ENCODE measurements at places on chromosomes 5 and 9. TPM values are rescaled to one million over a fixed set of nuclear protein-coding genes. Genes with fewer than 3 reads are reported as not detected.

KLF4 gene
- 34.7 TPM for total RNA-seq

OR13J1 gene
- not detected for total RNA-seq

CDC20B gene
- total RNA-seq = not detected

GABBR2 gene
- 0.88 TPM for total RNA-seq

SLC31A1 gene
- 45.2 TPM for total RNA-seq

CORO2A gene
- total RNA-seq = 0.72 TPM

DCAF12 gene
- total RNA-seq = 21.4 TPM

CER1 gene
- total RNA-seq = not detected

PCDHA1 gene
- total RNA-seq = not detected

NEUROG1 gene
- not detected for total RNA-seq

UNC13B gene
- 24.8 TPM for total RNA-seq

GRCh38 chr5:3075309-3075708 lies 323.8 kb upstream of the IRX2 start:
- no peaks in the 10 kb centered on the region for H3K27me3 ChIP-seq
- H3K36me3 ChIP-seq = no peaks in the 10 kb centered on the region
- H3K4me1 ChIP-seq = no peaks in the 10 kb centered on the region
- no peak overlapping the region for H3K27ac ChIP-seq
- H3K4me3 ChIP-seq = no peak overlapping the region

- H3K4me1 ChIP-seq = peaks cover 57% of the 10 kb centered on the region
- no peaks in the 10 kb centered on the region for H3K36me3 ChIP-seq
- H3K27me3 ChIP-seq = no peaks in the 10 kb centered on the region
- H3K27ac ChIP-seq = peak overlapping the region; percentile 56
- DNase-seq = no peak
These were observed 4.5 kb downstream of the SNX30 start for GRCh38 chr9:112755016-112755427.

DNA sequence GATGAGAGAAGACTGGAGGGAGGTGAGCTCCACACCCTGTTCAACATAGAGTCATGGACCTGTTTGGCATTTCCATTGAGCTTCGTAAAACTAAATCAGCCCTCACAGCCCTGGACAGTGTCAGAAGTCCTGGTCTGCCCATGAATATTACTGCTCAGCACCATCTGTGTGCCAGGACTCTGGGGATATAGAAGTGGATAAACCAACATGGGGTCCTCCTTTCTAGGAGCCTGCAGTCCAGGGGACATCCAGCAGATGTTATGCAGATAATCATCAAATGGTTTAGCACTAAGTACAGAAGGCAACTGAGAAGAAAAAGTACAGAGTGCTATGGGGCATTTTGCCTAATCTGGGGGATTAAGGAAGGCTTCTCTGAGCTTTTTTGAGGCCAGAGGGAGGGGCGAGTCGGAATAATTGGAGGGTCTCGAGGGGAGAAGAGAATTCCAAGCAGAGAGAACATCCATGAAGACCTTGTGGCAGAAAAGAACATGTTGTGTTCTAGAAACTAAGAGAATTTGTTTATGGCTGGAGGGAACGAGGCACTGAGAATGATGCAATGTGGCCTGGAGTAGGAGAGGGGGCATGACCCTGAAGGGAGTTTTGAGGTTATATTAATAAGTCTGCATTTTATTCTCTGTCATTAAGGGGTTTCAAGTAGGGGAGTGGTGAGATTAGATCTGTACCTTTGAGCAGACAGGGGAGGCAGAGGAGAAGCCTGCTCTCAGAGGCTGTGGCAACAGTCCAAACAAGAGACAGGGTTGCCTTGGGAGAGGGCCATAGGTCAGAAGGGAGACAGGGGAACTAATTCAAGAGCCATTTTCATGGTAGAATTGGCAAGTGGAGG lies 63.5 kb upstream of the SLC2A8 start:
- H3K4me3 ChIP-seq = no peak overlapping the region
- H3K4me1 ChIP-seq = peaks cover 21% of the 10 kb centered on the region
- no peak for DNase-seq
- H3K27me3 ChIP-seq = peaks cover 4% of the 10 kb centered on the region

- no peak overlapping the region for H3K27ac ChIP-seq
- no peaks in the 10 kb centered on the region for H3K4me1 ChIP-seq
- peak; percentile 46 for DNase-seq
- H3K27me3 ChIP-seq = no peaks in the 10 kb centered on the region
- H3K36me3 ChIP-seq = no peaks in the 10 kb centered on the region
- no peak overlapping the region for H3K4me3 ChIP-seq
These were observed 57.0 kb downstream of the SECISBP2 start for GRCh38 chr9:89375191-89375760.

DNA sequence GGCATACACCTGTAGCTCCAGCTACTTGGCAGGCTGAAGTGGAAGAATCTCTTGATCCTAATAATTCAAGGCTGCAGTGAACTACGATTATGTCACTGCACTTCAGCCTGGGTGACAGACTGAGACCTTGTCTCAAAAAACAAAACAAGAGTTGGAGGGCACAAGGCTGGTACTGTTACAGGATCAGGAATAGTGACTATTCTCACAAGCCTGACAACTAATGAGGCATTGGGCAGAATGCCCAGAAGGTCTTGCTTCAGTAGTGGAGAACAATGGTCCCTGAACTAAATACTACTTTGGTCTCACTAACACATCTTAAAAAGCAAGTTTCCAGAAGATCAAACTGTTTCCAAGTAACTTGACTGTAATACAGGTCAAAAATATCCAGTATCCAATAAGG lies 182.9 kb upstream of the RFX3 start:
- H3K4me3 ChIP-seq = no peak overlapping the region
- peaks cover 13% of the 10 kb centered on the region for H3K27me3 ChIP-seq
- H3K4me1 ChIP-seq = no peaks in the 10 kb centered on the region

DNA sequence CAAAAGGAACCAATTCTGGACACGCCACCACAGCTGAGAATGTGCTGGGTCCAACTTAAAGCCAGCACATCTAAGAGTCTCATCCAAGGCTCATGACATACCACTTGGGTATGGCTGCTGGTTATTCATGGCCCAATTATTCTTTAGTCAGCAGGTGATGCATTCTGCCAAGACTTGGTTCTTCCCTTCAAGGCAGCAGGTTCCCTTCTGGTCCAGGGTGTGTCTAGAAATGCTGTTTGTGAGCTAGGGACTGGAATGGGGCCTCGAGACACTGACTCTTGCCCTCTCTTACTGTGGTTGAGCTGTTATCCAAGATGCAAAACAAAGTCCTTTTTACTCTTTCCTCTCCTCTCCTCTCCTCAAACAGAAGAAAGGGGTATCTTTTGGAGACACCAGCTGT lies 522.6 kb downstream of the HINT1 start:
- no peak overlapping the region for H3K4me3 ChIP-seq
- H3K4me1 ChIP-seq = no peaks in the 10 kb centered on the region
- H3K36me3 ChIP-seq = no peaks in the 10 kb centered on the region
- DNase-seq = peak; percentile 6

DNA sequence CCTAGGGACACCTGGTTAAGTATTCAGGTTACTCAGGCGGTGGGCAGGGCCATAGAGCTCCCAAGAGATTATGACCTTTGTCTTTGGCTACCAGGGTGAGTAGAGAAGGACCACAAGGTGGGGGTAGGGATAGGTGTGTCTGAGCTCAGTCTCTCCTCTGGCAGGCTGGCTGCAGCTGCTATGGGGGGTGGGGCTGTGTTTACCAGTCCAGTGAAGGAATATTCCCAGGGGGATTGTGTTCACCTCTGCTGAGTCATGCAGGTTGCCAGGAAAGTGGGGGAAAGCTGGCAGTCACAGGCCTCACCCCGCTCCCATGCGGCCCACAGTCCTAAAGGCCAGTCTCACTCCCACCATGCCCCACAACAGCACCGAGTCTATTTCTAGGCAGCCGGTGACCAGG lies 53.6 kb upstream of the POU5F2 start:
- no peak overlapping the region for H3K27ac ChIP-seq
- no peak for DNase-seq
- H3K36me3 ChIP-seq = no peaks in the 10 kb centered on the region
- peaks cover 3% of the 10 kb centered on the region for H3K4me1 ChIP-seq
- H3K4me3 ChIP-seq = no peak overlapping the region
- no peaks in the 10 kb centered on the region for H3K27me3 ChIP-seq

GRCh38 chr9:82191082-82191770 lies 202.7 kb downstream of the SPATA31D1 start:
- no peaks in the 10 kb centered on the region for H3K4me1 ChIP-seq
- no peaks in the 10 kb centered on the region for H3K27me3 ChIP-seq
- H3K27ac ChIP-seq = no peak overlapping the region
- no peak overlapping the region for H3K4me3 ChIP-seq
- DNase-seq = no peak

DNA sequence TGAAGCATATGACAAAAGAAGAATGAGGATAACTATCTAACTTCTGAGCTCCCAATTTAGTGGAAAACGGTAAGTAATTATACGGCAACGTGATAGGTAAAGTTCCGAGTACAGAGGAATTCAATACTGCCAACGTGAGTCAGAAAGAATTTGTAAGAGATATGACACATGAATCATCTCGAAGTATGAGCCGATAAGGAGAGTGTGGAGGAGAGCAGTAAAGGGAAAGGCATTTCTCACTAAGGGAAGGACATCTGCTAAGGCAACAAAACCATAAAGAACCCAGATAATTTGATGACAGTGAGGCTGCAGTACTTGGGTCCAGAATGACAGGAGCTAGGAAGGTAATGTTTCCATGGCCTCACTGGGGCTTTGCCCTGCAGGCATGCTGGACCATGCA lies 11.0 kb downstream of the MPDZ start:
- peak overlapping the region; percentile 85 for H3K27ac ChIP-seq
- peaks cover 35% of the 10 kb centered on the region for H3K4me1 ChIP-seq
- H3K4me3 ChIP-seq = no peak overlapping the region

- peak; percentile 98 for DNase-seq
- H3K27me3 ChIP-seq = no peaks in the 10 kb centered on the region
- H3K36me3 ChIP-seq = peaks cover 32% of the 10 kb centered on the region
- H3K4me1 ChIP-seq = peaks cover 68% of the 10 kb centered on the region
- H3K4me3 ChIP-seq = peak overlapping the region; percentile 75
These were observed 27.3 kb upstream of the IL17B start for GRCh38 chr5:149406203-149406978.

DNA sequence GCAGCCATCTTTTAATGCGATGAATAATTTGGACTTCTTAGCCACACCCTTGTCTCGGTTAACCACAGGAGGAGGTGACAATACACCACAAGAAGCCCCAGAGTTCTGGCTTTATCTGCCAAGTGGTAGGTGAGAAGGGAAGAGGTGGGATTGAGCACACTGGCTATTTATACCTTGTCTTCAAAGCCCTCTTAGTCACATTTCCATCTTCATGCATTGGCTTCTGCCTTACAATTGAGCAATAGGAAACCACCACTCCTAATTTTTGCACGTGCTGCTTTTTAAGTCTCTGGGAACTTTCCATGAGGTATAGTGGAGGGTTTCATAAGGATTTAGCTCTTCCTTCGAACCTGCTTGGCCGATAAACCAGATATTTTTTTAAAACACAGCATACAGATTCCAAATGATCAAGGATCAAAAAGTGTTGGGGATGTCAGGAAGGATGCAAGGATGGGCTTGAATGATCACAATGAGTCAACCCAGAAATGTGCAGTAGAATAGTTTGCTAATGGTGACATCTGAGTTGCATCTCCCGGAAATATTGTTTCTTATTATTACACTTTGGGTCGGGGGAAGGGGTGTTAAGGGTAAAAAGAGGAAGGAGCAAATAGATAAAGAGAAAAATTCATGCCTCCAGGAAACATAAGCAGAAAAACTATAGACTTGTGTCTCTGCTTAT lies 25.5 kb downstream of the PLAC8L1 start:
- no peak overlapping the region for H3K4me3 ChIP-seq
- H3K27ac ChIP-seq = no peak overlapping the region
- H3K27me3 ChIP-seq = no peaks in the 10 kb centered on the region
- no peaks in the 10 kb centered on the region for H3K4me1 ChIP-seq

DNA sequence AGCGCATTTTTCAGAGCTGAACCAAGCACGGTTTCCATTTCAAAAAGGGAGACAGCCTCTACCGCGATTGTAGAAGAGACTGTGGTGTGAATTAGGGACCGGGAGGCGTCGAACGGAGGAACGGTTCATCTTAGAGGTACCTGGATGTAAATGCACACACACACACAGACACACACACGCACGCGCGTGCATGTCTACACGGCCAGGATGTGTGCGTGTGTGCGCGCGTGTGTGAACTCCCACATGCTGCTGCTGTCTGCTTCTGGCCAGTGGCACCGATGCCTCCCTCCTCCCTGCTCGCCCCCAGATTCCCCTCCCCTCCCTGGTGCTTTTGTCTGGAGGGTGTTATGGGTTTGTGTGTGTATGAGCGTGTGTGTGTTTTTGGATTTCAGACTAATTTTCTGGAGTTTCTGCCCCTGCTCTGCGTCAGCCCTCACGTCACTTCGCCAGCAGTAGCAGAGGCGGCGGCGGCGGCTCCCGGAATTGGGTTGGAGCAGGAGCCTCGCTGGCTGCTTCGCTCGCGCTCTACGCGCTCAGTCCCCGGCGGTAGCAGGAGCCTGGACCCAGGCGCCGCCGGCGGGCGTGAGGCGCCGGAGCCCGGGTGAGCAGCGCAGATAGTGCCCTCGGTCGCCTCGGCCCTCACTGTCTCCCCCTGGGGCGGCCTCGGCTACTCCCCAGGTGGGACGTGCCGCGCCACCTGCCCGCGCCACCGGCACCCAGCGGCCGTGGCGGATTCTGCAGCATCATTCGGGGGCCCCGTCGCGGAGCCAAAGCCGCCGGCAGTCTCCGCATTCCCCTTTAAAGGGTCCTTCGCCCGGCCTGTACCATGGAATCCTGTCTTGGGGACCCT lies at the start of gene NTRK2:
Gene NTRK2, plus strand, starts transcription at position 442 of the 850 bp plus-strand sequence. CDS start 1,020 bp downstream, outside the sequence.
- H3K36me3 ChIP-seq = no peaks in the 10 kb centered on the region
- H3K4me1 ChIP-seq = no peaks in the 10 kb centered on the region
- peak within 1 kb of the TSS; percentile 63 for H3K4me3 ChIP-seq
- no peak within 1 kb of the TSS for H3K27ac ChIP-seq
- DNase-seq = peak; percentile 86
- H3K27me3 ChIP-seq = peaks cover 30% of the 10 kb centered on the region

- H3K36me3 ChIP-seq = no peaks in the 10 kb centered on the region
- H3K27ac ChIP-seq = no peak overlapping the region
- no peaks in the 10 kb centered on the region for H3K27me3 ChIP-seq
These were observed 191.2 kb downstream of the ACTL7B start for GRCh38 chr9:108664309-108665255.

GRCh38 chr5:7653046-7653445 lies 197.9 kb downstream of the CFAP90 start:
- H3K27me3 ChIP-seq = no peaks in the 10 kb centered on the region
- no peak overlapping the region for H3K27ac ChIP-seq
- H3K4me1 ChIP-seq = no peaks in the 10 kb centered on the region

- H3K36me3 ChIP-seq = no peaks in the 10 kb centered on the region
- H3K4me1 ChIP-seq = peaks cover 43% of the 10 kb centered on the region
- peak overlapping the region; percentile 82 for H3K27ac ChIP-seq
These were observed 92.2 kb downstream of the ADAMTSL1 start for GRCh38 chr9:18566121-18566520.

Data from osteoblast (primary cell).